ENCODE measurements at places on chromosomes 7 and 10.

DNA sequence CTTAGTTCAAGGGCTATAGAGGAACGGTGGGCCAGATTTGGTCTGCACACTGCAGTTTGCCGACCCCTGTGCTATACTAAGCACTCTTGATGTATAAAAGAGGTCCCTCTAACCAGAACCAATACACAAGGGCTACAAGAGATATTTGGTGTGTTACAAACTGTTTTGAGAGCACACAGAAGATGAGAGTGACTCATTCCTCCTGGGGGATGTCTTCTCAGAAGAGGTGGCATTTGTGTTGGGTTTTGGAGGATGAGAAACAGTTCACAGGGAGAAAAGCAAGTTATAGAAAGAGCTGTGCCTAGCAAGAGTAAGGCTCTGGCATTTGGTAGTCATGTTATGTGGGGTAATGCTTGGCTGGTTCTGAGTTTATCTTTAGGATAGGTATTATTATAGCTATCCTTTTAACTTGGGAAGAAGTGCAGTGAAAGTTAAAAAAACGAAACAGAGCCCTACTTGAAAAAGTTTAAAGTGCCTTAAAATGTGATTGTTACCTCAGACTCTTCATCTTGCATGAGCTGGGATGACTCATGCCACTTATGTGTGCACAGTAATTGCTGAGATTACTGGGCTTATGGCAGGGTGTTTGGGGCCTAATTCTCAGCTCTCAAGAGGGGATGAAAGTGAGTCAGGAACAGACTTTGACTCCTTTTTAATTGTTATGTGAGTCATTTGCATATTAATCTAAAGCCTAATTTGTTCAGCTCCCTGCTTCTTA, 160.4 kb downstream of the KIF20B start:
- peak; percentile 91 for DNase-seq

GRCh38 chr10:99395750-99396445, 34.5 kb downstream of the GOT1 start:
- peak; percentile 95 for DNase-seq

DNA sequence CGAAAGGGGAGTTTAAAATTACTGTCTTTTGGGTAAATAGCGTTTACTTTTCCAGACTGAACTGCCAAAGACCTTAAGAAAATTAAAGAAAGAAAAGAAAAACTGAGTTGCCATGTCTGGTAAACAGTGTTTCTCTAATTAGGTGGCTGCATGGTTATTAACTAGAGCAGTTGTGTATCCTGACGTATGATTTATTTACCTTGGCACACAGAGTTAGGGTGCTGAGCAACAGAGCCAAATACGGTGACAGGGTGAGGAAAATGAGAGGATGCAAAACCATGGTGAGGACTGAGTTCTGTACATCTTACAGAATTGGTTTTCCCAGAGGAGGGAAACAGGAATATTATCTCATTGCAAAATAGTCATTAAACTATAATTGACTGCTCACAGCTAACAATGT, 546.4 kb upstream of the FZD8 start:
- peak; percentile 10 for DNase-seq

DNA sequence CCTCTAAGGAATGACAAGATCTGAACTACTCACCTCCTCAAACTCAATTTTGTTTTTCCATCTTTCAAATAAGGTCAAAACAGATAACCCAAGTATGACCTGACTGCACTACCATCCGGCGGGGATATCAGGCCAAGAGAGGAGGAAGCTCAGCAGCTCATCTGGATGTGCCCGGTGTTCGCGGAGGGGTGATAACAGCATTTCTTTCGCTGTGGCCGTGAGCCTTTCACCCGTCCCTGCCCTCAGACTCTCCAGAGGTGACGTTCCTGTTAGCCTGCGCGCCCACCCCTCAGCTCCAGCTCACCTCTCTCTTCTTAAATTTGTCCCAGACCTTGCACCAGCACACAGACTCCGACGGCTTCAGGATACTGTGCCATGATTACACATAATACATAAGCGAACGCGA, 526 bp downstream of the ZNF248 start:
- no peak for DNase-seq

All from renal cortical epithelial cell (primary cell).